ENCODE measurements at places on chromosomes 7 and 10.

DNA sequence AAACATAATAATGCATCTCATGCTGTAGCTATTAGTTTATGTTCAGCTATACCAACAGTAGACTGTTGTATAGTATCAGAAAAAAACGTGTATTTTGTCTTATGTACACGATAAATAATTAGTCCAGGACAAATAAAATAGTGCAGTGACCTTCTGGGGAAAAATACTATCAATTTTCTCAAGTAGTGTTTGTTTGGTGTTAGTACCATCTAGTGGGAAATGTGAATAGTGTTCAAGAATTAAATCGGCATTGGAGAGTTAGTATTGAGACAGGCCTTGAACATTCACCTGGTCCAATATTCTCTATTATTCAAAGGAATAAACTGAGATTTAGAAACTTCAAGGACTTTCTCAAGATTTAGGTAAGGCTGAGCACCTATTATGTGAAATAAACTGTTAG is 21.7 kb upstream of the OR2A5 start:
- DNase-seq = peak; percentile 52

- DNase-seq = no peak
These were observed 238.4 kb downstream of the AUTS2 start for GRCh38 chr7:69836702-69837101.

DNA sequence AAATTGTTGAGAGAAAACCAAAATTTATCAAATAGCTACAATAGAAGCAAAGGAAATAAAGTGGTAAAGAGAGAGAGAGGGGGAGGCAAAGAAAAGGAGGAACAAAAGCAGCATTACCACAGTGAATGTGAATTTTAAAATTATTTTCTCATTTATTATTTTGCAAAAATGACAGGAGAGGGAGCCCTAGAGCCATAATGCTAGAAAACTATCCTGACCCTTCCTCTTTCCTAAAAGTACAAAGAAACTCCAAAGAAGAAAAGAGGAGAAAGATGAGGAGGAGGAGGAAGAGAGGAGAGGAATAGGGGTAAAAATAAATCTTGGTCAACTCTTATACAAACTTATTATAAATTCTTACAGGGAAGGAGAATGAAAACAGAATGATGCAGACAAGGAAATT is 921.5 kb downstream of the NRG3 start:
- no peak for DNase-seq

DNA sequence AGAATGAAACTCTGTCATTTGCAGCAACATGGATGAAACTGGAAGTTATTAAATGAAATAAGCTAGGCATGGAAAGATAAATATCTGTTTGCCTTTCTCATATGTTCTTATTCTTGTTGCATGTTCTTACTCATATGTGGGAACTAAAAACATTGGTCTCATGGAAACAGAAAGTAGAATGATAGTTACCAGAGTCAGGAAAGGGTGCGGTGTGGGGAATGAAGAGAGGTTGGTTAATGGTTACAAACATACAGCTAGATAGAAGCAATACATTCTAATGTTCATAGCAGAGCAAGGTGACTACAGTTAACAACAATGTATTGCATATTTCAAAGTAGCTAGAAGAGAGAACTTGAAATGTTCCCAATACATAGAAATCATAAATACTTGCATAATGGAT is 105.1 kb downstream of the FAM107B start:
- no peak for DNase-seq

DNA sequence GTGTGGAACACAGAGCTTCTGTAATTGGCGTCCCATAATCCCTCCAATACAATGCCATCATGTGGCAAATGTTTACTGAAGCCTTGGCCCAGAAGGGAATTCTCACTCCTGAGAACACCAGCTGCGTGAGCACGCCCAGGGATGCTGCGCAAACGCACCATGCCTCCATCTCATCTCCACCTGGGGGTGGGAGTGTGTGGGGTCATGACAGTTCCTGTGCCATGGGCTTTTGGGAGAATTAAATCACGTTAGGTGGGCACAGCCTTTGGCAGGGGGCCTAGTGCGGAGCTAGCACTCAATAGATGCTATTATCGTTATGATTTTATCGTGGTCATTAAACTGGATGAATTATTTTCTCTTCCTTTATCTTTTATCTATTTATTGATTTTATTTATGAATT is 15.8 kb downstream of the WDFY4 start:
- no peak for DNase-seq

GRCh38 chr7:133887459-133887858 is 239.7 kb upstream of the LRGUK start:
- DNase-seq = peak; percentile 26

DNA sequence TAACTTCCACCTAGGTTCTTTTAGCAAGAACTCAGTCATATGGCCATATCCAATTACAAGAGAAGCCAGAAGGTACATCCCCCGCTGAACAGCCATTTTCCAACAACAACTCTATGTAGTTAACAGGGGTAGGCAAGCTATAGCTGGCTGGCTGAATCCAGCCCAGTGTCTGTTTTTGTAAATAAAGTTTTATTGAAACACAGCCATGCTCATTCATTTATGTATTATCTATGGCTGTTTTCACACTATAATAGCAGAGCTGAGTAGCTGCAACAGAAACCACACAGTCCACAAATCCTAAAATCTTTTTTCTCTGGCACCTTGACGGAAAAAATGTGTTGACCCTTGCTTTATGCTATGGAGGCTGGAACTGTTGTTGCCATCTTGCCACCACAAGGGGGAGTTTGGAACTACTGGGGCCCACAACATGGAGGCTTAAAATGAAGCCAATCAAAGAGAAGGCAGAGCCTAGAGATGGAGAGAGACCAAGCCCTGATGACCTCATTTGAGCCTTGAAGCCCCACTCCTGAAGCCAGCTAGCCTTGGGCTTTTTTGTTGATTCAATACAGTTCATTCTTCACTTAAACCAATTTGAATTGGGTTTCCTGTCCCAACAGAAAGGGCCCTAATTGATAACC is 33.3 kb upstream of the XPNPEP1 start:
- DNase-seq = peak; percentile 51

GRCh38 chr7:111642373-111642772 is 80.1 kb upstream of the IMMP2L start:
- no peak for DNase-seq

DNA sequence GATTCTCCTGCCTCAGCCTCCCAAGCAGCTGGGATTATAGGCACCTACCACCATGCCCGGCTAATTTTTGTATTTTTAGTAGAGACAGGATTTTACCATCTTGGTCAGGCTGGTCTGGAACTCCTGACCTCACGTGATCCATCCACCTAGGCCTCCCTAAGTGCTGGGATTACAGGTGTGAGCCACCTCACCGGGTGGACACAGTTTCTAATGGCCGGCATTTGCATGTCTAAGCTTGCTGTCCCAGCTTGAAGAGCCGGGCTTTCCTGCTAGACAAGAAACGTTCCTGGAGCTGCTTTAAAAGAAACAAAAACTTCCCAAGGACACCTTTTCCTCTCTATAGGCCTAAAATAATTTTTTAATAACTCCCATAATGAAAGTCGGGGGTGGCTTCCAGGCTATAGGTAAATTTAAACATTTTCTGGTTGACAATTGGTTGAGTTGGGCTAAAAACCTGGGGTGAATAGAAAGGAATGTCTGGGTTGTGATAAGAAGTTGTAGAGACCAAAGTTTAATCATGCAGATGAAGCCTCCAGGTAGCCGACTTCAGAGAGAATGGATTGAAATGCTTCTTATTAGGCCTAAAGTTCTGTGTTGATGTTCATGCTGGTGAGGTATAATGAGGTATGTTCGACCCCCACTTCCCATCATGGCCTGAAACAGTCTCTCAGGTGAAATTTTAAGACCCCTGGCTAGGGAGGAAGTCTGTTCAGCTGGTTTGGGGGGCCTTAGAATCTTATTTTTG is 8.8 kb downstream of the ACADSB start:
- no peak for DNase-seq

DNA sequence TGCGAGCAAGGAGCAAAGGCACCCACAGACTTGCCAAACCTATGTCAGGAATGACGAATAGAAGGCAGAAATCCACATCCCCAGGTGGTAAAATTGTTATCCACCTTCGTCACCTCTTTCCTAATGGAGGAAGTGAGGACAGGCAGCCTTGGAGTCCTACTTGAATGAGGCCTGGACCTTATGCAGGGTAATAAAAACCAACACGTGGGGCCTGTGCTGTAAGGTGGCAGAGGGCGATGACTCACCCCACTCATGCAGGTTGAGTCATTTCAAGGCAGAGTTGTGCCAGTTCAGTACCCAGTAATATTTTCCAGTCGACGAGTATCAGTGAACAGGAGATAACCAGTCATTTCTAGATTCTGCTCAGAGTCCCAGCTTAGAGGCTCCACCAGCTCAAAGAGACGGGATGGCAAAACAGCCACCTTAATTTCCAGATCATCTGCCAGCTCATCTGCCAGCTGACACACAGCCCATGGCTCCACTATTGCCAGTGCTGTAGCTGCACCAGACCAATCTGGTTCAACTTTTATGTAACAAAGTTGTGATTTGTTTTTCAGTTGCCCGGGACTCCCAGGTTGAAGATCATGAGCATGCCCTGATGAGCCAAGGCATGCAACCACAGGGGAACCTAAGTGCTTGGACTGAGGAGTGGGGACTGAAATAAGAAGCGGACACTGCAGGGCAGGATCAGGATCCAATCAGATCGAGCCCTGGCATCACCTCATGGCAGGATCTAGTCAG is 176.2 kb upstream of the ITGB1 start:
- DNase-seq = peak; percentile 96

GRCh38 chr7:117347962-117348672 is 25.3 kb upstream of the WNT2 start:
- DNase-seq = no peak

GRCh38 chr10:122875843-122876466 is 3.4 kb downstream of the FAM24B start:
- no peak for DNase-seq

GRCh38 chr7:4769761-4770160 is 5.7 kb upstream of the AP5Z1 start:
- DNase-seq = no peak

GRCh38 chr10:44932517-44933450 is 21.6 kb downstream of the TMEM72 start:
- peak; percentile 60 for DNase-seq

DNA sequence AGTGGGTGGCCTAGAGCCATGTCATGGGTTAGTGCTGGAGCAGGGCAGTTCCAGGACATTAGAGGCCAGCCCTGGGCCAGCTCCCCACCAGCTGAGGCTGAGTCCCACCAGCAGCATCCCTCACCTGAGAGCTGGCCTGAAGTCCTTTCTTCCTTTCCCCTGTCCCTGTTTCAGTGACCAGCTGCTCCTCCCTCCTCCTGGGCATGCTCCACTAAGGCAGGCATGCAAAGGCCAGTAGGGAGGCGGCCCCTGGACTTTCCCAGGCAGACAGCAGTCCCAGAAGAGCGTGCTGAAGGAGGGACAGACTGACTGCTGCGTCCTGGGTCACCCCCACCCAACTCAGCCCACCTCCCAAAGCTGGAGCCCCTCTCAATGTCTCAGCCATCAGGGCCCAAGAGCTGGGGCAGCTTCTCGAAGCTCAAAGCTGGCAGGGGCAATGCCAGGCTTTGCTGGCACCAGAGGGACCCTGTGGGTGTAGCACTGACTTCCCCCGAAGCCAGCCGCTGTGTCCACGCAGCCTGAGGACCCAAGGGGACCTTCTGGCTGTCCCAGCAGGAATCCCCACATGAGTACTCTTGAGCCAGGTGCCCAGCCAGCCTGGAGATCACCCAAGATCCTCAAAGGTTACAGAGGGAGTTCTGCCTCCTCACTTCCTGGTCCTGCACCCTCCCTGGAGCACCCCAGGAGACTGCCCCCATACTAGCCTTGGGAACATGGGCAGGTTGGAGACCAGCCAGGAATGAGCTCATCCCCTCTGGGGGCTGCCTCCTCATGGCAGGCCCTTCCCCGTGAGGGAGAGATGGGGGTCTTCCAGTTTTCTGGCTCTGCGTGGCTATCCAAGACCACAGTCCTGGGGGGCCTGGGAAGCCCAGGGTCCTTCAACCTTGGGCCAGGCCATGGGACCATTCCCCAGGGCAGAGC is 35.2 kb upstream of the RET start:
- DNase-seq = no peak

GRCh38 chr10:8159341-8160165 is 105.1 kb downstream of the GATA3 start:
- no peak for DNase-seq

GRCh38 chr10:28981007-28981406 is 303.7 kb downstream of the BAMBI start:
- no peak for DNase-seq

GRCh38 chr7:2180081-2180480 is 52.7 kb downstream of the MAD1L1 start:
- DNase-seq = no peak

- no peak for DNase-seq
These were observed 72.6 kb downstream of the AHR start for GRCh38 chr7:17370901-17371585.

DNA sequence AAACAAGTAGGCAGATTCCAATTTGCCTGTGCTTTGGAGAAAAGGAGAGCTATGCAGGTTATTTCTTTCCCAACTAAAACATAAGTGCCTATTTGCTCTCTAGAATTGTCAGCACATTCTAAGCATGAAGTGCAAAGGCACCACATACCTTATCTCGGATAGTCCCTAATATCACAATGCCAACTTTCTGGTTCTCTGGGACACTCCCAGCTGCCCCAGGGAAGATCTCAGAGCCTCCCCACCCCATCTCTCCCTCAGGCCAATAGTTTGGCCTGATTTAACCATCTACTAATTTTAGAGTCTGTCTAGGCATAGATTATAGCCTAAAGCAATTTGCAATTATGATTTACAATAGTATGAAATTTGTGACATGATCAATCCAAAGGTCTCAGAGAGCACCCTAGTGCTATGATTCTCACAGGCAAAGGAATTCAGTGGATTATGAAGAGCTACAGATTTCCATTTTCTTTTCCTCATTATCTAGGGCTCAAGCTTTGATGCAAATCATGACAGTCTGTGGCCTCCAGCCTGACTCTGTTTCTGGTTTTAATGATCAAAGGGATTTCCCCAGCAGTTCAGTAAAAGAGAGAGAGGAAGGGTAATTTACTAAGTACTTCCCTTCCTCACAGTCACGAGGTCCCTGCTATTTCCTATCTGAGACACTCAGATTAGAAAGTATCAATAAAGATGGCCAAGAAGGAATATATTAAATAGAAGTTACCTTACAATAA is 29.0 kb upstream of the IL6 start:
- no peak for DNase-seq

- DNase-seq = no peak
These were observed 29.8 kb downstream of the SEM1 start for GRCh38 chr7:96679886-96680285.

DNA sequence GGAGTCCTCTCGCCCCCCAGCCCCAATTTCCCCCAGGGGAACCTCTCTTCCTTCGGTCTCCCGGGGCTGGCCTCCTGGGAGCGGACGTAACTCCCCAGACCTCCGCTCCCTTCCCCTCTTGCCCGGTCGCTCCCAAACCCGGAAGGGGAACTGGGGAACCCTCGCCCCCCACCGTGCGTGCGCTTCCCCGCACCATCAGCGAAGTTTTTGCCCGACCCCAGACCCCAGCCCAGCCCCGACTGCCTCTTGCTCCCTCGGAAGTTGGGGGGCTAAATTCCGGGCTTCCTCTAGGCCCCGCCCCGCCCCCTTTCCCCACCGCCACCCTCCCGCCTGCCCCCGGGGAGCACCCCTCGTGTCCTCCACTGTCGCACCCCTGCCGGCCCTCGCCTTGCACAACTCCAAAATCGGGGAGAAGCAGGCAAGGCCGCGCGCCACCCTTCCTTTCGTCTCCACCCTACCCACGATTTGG is 436 bp downstream of the GNB2 start:
- DNase-seq = no peak
